Smooth muscle cell of the pulmonary artery (primary cell): ENCODE measurements at places on chromosomes 1 and 21. TPM values are rescaled to one million over a fixed set of nuclear protein-coding genes. Genes with fewer than 3 reads are reported as not detected.

BATF3 gene
- total RNA-seq = 1.8 and 3.4 TPM in 2 replicates

UTS2 gene
- not detected in 2 replicates for total RNA-seq

CACNA1S gene
- 0.07 TPM in 1 of 2 replicates, not detected in the other for total RNA-seq

LAPTM5 gene
- total RNA-seq = 0.26 TPM in 1 of 2 replicates, not detected in the other

WNT3A gene
- not detected in 2 replicates for total RNA-seq

CCDC27 gene
- not detected in 2 replicates for total RNA-seq

COL9A2 gene
- 1.4 and 1.5 TPM in 2 replicates for total RNA-seq

S100A7A gene
- not detected in 2 replicates for total RNA-seq

AK5 gene
- 37.0 and 39.9 TPM in 2 replicates for total RNA-seq

IFI44 gene
- 7.1 and 12.1 TPM in 2 replicates for total RNA-seq

RWDD3 gene
- total RNA-seq = 10.4 and 12.6 TPM in 2 replicates

ACP6 gene
- 4.3 and 8.1 TPM in 2 replicates for total RNA-seq

C1orf105 gene
- total RNA-seq = not detected in 2 replicates

DNAJC6 gene
- 4.3 and 6.8 TPM in 2 replicates for total RNA-seq

FCAMR gene
- total RNA-seq = not detected in 2 replicates

EXO5 gene
- total RNA-seq = 3.5 and 6.1 TPM in 2 replicates

MXRA8 gene
- 247 and 264 TPM in 2 replicates for total RNA-seq

AKR1A1 gene
- total RNA-seq = 113 and 120 TPM in 2 replicates

RGS4 gene
- total RNA-seq = 792 and 809 TPM in 2 replicates

LEPR gene
- 41.7 and 43.2 TPM in 2 replicates for total RNA-seq

GJA4 gene
- total RNA-seq = 0.50 and 0.52 TPM in 2 replicates

CHI3L2 gene
- 6.0 and 13.9 TPM in 2 replicates for total RNA-seq

MROH9 gene
- 0.07 and 0.39 TPM in 2 replicates for total RNA-seq

SELE gene
- not detected in 2 replicates for total RNA-seq

ERICH3 gene
- not detected in 2 replicates for total RNA-seq

RGS8 gene
- total RNA-seq = not detected in 2 replicates

AVPR1B gene
- total RNA-seq = not detected in 2 replicates

XCL2 gene
- total RNA-seq = not detected in 2 replicates

TTF2 gene
- 10.9 and 11.9 TPM in 2 replicates for total RNA-seq

KIF26B gene
- 18.3 and 27.0 TPM in 2 replicates for total RNA-seq

CELA3B gene
- total RNA-seq = not detected in 2 replicates

SMIM1 gene
- total RNA-seq = 0.78 and 1.3 TPM in 2 replicates

RIPPLY3 gene
- total RNA-seq = not detected in 2 replicates

AGT gene
- 0.86 and 2.7 TPM in 2 replicates for total RNA-seq

ELF3 gene
- 0.20 and 2.2 TPM in 2 replicates for total RNA-seq

H6PD gene
- total RNA-seq = 31.3 and 45.3 TPM in 2 replicates

ROR1 gene
- 12.6 and 16.6 TPM in 2 replicates for total RNA-seq

TFF2 gene
- not detected in 2 replicates for total RNA-seq

FAM131C gene
- 0.69 and 0.85 TPM in 2 replicates for total RNA-seq

OR10J1 gene
- total RNA-seq = not detected in 2 replicates

CFHR3 gene
- not detected in 2 replicates for total RNA-seq

TMEM50B gene
- 24.9 and 32.9 TPM in 2 replicates for total RNA-seq

S100A3 gene
- total RNA-seq = 1.7 and 4.4 TPM in 2 replicates

GPBP1L1 gene
- 72.1 and 80.4 TPM in 2 replicates for total RNA-seq

OXCT2 gene
- 1.3 and 1.8 TPM in 2 replicates for total RNA-seq
